Epithelial cell of esophagus (primary cell): ENCODE measurements at places on chromosomes 12 and 14.

- DNase-seq: no peak
Measured at GRCh38 chr14:61499991-61500390, 178.6 kb downstream of the PRKCH start.

DNA sequence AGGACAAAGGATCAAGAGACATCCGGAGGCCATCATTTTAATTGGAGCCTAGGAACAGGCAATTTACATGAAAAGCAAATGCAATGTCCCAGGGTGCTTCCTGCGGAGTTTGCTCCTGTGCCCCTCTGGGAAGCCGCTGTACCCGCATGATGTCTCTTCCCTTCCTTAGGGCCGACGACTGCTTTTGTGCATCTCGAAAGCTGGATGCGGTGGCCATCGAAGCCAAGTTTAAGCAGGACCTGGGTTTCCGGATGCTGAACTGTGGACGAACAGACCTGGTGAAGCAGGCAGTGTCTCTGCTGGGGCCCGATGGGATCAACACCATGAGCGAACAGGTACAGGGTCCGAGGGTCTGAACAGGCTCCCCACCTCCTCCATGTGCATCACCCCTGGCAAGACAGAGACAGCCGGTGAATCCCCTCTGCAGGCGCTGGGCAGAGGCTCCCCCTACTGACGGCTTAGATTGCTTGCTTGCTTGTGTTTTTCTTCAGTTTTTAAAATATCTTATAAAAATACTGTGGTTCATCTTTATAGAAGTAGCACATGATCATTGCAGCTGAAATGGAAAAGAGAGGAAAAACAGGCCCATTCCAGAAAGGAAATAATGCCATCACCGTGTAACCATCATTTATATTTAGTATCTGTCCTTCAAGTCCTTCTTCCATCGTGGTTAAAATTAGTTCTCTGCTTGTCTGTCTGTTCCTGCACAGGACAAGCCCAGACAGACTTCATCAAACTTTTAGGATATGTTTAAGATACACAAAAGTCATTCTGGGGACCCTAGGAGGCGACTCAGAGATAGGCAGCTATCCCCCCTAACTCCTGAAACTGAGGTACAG, 75.4 kb upstream of the PWP1 start:
- peak; percentile 52 for DNase-seq

- no peak for DNase-seq
Measured at GRCh38 chr12:83086023-83086422, 399.3 kb downstream of the TMTC2 start.

GRCh38 chr14:21097636-21098075, 799 bp downstream of the ZNF219 start:
- no peak for DNase-seq

GRCh38 chr12:124786061-124786964, 77.4 kb downstream of the SCARB1 start:
- DNase-seq: peak; percentile 63

GRCh38 chr12:49086116-49086515, 8.5 kb downstream of the DHH start:
- no peak for DNase-seq

GRCh38 chr12:118166946-118167345, 31.0 kb downstream of the PEBP1 start:
- no peak for DNase-seq

DNA sequence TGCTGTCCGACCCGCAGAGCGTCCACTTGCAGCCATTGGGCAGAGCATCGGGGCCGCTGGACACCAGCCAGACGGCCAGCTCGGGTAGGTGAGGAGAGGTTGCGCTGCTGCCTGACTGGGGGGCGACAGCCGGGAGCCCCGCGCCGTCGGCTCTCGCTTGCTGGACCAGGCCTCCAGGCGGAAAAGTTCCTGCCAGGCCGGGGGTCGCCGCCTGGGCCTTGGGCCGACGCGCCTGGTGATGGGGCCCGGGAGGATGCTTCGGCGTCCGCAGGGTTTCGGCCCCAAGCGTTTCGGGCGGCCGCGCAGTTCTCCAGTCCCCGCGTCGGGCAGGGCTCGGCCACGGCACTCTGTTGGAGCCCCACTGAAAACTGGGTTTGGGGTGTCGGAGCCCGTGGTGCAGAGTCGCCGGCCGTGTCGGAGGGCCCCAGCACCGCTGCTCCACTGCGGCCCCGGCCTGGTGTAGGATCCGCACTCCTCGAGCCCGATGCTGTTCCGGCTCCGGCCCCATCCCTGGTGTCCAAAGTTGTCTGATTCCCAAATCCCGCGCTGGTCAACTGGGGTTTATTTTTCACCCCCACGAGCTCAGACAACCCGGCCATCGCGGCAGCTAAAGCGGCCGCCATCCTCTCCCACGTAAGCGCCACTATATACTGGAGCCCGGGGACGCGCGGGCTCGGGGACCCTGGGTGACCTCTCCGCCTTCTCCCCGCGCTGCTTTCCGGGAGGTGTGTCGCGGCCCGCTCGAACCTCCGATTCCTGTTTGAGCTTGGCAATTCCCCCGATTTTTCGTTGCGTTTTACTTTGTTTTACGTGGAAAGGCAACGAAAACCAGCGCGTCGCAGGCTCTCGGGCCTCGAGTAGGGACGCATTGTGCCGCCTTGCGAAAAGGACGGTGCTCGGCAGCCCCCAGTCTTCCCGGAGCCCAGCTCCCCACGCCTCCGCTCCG, 872 bp downstream of the VSX2 start:
- no peak for DNase-seq
